Cortex of kidney (tissue), 1 donor: ENCODE measurements at places on chromosomes 6 and 20.

GRCh38 chr6:145887969-145888368, 73.4 kb upstream of the FBXO30 start:
- no peak for DNase-seq

- no peak for DNase-seq
Measured at GRCh38 chr20:60236613-60237012, 278.4 kb downstream of the CDH26 start.

DNA sequence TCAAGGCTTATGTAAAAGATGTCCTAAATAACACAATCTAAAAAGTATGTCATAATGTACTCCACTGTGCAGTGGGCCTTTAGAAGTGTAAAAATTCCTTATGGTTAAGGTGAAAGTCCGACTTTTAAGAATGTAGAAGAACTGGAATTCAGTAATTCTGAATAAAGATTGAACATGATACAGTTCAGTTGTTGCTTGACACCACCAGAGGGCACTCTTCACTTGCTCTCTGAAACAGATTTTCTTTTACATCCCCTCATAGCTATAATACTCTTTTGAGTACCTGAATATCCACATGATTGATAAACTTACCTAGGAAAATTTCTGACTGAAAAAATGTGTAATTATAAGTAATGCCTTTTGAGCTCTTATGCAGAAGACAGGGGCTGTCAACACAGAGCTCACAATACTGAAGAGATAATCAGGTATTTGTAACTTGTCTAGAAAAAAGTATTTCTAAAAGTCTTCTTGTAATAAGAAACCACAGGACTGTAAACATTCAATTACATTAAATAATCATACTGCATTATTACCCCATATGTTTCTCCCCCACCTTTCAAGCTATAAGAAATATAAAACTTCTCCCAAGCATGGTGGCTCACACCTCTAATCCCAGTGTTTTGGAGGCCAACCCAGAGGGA, 92.1 kb downstream of the POPDC3 start:
- no peak for DNase-seq

DNA sequence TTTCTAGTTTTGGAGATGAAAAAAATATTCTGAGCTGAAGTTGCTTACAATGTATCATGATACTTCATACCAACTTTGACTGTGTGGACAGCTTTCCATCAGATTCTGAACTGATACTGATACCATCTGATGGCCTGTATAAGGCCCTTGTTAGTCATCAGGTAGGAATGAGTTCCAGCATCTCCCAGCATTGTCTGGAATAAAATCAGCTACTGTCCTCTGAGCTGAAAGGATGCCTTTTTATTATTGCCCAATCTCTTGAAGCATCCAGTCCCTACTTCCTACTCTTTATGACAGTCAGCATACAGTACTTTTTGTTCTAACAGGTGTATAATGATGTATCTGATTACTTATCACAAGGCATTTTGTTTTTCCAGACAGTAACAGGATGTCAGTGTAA, 70.6 kb upstream of the EYA4 start:
- no peak for DNase-seq

DNA sequence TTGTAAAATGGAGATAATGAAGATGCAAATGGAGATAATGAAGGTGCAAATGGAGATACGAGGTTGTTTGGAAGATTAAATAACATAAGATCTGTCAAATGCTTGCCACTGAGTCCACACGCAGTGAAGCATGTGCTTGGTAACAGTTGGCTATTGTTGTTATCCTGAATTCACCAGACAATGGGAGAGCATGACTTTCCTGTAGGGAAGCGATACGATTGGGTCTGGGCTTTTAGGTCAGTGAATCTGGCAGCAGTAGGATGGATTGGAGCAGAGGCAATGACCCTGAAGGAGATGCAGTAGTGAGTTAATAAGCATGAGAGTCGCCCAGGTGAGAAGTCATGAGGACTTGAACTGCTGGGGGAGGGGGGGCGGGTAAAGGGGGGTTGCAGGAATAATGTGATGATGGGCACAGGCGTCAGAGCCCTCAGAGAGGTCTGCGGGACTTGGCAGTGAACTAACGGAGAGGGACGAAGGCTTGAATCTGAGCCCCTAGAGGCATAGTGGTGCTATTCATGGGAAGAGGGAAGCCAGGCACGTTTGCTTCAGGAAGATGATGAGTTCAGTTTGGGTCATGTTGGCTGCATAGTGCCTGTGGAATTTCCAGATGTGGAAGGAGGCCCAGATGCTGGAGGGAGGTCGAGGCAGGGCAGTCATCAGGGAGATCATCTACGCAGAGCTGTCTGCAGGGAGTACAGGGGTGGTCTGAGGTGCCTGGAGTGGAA, 55.4 kb downstream of the ZDHHC14 start:
- no peak for DNase-seq

DNA sequence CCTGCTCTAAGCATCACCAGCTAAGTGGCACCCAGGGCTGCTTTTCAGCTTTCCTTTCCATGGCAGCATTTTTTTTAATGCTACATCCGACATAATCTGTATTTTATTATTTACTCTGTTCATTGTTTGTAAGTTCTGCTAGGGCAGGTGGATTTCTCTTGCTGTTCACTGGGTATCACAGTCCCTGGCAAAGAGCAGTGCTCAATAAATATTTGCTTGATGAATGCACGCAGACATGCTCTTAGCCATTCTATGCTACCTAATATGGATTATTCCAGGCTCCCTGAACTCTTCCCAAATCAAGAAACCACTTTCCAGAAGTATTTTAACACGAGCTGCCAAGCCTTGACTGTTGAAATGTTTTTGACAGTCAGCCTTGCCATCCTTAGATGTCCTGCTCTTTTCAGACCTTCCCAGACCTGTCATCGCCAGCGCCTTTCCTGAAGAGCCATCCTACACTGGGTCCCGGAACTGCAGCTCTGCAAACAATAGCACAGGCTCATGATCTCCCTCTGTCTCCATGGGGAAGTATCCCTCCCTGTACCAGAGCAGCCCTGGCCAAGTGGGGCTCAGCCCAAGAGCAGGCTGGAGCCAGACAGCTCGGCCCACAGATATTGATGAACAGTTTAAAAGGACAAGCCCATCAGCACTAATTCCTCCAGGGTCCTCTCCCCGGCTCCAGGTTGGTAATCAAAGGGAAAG, 136.5 kb upstream of the CDH4 start:
- DNase-seq = no peak

DNA sequence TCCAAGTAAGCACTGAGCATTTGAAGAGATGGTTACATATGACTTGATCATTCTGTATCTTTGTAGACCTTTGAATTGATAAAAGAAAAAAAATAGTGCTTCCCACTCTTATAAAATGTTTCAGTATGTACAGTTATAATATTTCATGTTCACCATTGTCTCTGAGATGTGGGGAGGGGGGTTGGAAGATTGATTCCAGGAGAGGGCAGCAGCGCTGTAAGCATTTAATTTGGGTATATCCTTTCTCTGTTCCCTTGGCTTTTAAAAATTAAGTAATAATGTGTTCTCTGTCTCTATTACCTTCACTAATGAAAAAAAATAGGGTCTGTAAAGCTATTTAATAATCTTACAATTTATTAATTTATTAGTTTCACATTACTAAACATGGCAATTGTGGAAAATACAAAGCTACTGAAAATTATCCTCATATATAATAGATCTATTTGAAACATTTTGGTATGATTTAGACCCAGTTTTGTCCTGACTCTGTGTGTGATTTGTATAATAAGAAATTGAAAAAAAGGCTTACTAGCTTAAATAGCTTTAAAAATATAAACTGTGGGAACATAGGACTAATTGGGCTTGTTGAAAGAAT, 341.2 kb downstream of the CDKAL1 start:
- DNase-seq = no peak

GRCh38 chr20:60813066-60813465, 439.0 kb upstream of the CDH4 start:
- DNase-seq = no peak

- DNase-seq = no peak
Measured at GRCh38 chr6:149342525-149342924, 25.0 kb downstream of the TAB2 start.

DNA sequence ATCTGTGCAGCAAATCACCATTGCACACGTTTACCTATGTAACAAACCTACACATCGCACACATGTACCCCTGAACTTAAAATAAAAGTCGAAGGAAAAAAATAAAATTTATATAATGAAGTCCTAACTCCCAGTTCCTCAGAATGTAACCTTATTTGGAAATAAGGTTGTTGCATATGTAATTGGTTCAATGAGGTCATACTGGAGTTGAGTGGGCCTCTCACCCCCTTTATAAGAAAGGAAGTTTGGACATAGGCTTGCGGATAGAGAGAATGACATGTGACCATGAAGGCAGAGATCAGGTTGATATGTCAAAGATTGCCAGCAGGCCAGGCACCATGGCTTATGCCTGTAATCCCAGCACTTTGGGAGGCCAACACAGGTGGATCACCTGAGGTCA, 16.1 kb upstream of the ZBTB22 start:
- no peak for DNase-seq

- no peak for DNase-seq
Measured at GRCh38 chr6:143806282-143807102, 36.6 kb upstream of the LTV1 start.

- DNase-seq = no peak
Measured at GRCh38 chr20:61316346-61316745, 64.3 kb downstream of the CDH4 start.

DNA sequence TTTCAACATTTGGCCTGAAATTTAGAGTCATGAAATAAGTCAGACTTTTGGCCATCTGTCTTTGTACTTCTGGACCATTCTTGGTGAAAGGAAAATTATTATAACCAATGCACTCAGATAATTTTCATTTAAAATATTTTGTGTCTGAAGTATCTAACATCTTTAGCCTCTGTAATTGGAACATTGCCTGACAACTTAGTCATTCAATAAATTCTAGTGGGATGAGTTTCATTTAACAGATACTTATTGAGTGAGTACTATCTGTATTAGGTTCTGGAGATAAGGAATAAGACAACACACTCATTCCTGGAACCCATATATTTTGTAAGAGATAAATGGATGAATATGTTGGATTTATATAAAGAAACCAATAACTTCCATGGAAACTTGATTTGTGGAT, 536.0 kb downstream of the BCKDHB start:
- DNase-seq = no peak

GRCh38 chr6:146429831-146430230, 113.8 kb upstream of the RAB32 start:
- DNase-seq = no peak

- no peak for DNase-seq
Measured at GRCh38 chr6:26359765-26360164, 5.2 kb upstream of the BTN3A2 start.

DNA sequence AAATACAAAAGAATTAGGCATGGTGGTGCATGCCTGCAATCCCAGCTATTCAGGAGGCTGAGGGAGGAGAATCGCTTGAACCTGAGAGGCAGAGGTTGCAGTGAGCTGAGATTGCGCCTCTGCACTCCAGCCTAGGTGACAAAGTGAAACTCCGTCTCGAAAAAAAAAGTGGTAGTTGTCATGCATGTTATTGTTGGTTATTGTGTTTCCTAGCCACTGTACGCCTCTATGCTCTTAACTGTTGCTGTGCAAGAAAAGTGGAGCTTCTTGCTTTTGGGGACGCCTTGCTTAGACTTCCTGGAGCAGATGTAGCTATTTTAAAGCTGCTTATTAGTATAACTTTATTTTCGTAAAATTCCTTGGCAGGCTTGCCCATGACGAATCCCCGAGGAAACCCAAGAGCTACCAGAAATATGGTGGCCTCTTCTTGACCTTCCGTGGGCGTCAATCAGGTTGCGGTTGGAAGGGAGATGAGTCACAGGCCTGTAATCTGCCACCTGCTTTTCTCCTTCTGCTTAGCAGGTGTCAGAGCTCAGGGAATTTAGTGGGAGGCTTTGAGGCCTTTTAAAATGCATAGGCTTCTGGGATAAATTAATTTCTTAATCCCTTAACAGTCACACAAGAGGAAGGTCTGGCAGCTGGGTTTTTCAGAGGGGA, 17.3 kb downstream of the GABRR2 start:
- no peak for DNase-seq

- DNase-seq = no peak
Measured at GRCh38 chr6:166206510-166207283, 39.0 kb upstream of the TBXT start.

DNA sequence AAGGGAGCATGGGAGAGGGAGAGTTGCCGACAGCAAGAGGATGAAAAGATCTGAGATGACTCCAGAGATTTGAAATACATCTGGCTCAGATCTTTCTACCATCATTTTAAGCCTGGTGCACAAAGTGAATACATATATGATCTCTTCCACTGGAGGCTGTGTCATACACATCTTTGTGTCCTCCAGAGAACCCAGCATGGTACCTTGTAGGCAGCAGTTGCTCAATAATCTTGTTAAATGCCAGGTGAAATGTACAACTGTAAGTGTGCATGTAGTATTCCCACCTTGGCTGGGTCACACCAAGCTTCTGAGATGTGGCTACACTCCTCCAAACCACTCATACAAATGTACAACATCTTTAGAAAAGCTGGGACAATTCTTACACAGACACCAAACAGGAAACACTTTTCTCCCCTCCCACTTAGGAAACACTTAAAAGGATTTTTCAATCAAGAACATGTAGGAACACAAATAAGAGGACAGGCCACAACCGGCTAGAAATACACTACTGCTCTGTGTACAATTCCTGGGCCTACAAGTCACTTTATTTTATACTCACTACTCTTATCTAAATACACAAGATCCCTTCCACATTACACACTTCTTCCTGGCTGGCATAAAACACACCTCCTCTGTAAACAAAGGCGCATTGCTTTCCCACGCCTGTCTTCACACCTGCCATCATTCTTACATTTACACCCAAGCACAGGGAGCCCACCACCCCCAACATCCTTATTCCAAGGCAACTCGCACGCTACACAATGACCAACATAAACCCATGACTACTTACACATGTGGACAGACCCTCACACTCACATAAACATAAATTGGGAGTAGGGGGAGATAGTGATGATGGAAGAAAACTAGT, 3.8 kb upstream of the IER3 start:
- DNase-seq = no peak

GRCh38 chr20:20593447-20594170, 118.8 kb downstream of the RALGAPA2 start:
- no peak for DNase-seq

DNA sequence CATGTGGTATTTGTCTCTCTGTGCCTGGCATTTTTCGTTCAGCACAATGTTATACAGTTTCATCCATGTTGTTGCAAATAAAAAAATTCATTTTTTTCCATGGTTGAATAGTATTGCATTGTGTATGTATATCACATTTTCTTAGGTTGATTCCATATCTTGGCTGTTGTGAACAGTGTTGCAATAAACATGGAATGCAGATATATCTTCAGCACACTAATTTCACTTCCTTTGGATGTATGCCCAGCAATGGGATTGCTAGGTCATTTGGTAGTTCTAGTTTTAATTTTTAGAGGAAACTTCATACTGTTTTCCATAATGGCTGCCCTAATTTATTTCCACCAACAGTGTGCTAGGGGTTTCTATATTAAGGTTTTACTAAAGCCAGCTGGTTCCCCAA, 52.6 kb downstream of the GFRAL start:
- no peak for DNase-seq
